ENCODE measurements at places on chromosomes 5 and 9. TPM values are rescaled to one million over a fixed set of nuclear protein-coding genes. Genes with fewer than 3 reads are reported as not detected.

DNA sequence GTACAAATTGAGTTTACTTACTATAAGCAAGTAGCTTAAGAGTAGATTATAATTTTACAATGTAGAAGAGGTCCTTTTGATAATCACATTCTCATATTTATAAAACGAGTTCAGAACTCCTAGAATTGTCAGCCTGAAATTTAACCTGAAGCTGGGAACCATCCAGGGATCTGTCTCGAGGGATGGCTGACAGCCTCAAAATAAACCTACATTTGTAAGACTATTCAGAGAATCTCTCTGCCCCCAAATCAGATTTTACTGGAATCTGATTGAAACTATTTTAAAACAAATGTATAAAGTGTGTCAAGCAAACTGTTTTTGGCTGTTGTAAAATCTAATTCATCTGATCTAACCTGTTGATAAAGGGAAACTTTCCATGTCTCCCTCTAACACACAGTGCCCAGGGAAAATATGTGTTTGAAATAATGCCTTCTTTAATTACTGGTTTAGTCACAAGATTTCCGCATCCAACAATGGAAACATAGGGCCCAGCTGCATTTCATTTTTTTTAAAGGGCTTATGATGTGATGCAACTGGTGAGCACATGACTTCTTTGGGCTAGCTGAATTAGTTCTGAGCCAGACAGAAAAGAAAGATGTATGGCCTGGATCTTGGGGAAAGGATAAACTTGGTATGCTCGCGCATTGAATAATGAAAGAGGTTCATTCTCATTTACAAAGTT, 30.3 kb downstream of the SLC25A46 start:
- peak; percentile 35 for DNase-seq

GRCh38 chr5:35842856-35843255, 13.8 kb upstream of the IL7R start:
- DNase-seq, result no peak

DNA sequence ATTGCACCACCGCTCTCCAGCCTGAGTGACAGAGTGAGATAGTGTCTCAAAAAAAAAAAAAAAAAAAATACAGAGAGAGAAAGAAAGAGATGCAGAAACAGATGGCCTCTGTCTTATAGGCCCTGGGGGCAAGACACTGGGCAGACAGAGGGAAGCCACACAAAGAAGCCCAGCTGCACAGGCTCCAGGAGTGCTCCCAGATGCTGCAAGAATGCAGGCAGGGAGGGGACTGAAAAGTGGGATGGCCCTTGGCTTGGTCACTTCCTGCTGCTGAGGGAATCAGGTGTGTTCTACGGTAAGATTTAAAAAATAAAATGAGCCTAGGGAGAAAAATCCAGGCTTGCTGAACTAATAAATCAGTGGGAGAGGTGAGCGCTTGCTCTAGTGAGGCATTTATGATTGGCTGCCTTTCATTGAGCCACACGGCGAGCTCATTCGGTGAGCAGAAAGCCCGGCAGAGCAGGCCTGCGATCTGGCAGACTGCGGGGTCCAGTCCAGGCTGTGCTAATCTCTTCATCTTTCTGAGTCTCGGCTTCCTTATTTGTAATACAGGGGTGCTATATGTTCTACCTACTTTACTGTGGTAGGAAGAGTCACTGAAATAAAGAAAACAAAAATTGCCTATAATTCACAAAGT, 80.6 kb downstream of the RAD23B start:
- DNase-seq, result peak; percentile 80

Gene NUTM2F
- total RNA-seq, result not detected

Gene CDC26
- 39.2 TPM for total RNA-seq

Gene CCL27
- total RNA-seq, result not detected

Gene FGD3
- total RNA-seq, result 0.59 TPM

Gene ZNF608
- 20.0 TPM for total RNA-seq

Measured in mammary epithelial cell (primary cell).